Activated CD8-positive, alpha-beta memory T cell treated with anti-CD3 and anti-CD28 coated beads for 4 hours (primary cell): ENCODE measurements at places on chromosomes 2 and 18.

DNA sequence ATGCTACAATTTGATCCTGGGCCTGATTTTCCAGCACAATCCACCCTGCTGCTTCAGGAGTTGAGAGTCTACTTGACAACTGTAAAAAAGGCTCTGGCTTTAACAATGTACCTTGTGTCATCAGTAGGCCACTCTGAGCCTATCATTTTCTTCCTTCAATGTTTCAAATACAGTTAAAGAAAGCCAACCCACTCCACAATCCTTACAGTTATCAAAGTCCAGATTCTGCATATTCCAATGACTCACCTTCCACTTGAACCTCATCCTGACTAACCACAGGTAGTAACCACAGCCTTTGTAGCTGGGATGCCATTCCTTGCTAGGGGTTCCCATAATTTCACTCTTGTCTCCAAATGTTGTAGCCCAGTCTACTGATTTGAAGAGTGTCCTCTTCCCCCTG, 35.5 kb upstream of the AQP4 start:
- no peak for DNase-seq

- DNase-seq, result no peak
Measured at GRCh38 chr2:60337142-60337497, 216.3 kb downstream of the BCL11A start.

- DNase-seq, result no peak
Measured at GRCh38 chr18:34871435-34871834, 161.3 kb downstream of the DTNA start.

DNA sequence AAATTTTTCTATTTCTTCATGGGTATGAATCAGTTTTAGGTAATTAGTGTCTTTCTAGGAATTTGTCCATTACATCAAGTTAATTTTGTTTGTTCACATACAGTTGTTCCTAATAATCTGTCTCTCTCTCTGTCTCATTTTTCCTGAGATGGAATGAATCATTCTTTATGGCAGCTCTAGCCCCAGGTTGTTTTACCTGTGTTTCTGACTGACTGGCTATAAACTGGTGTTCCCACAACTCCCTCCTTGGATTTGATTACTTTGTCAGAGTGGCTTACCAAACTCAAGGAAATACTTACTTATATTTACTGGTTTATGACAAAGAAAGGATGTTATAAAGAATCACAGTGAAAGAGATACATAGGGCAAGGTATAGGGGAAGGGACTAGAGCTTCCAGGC, 15.1 kb downstream of the ADNP2 start:
- no peak for DNase-seq

GRCh38 chr2:172119089-172119488, 16.4 kb upstream of the DLX2 start:
- no peak for DNase-seq

DNA sequence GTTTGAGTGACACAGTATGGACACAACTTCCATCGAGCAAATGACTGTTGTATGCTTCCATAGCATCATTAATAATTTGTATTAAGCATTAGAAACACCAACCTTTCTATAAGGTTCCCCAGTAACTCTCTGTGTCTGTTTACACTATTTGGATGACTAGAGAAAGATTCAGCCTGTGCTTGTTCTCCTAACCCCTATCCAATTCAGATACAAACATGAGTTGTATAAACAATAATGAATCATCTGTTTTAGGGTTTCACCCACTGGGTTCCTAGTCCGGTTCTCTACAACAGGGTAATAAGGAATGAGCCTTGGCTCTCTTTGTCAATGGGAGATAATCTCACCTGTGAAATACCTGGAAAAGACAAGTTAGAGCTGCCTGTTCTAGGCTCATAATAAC, 894.1 kb upstream of the PIK3C3 start:
- no peak for DNase-seq

DNA sequence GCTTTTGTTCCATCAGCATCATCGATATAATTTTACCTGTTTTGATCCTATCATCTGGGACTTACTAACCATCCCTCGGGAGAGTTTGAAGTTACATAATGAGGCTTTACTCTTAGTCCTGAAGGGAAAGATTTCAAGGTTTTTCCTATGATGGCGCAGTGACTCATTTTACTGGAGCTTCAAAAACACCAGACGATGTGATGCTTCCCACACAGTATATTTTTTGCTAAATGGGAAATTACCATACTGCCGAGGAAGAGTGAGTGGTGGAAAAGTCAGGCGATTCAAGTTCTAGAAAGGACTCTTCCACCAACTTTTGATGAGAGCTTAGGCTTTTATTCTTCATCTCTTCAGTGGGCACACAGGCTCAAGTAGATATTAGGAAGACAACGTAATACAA, 44.6 kb upstream of the GCG start:
- no peak for DNase-seq

DNA sequence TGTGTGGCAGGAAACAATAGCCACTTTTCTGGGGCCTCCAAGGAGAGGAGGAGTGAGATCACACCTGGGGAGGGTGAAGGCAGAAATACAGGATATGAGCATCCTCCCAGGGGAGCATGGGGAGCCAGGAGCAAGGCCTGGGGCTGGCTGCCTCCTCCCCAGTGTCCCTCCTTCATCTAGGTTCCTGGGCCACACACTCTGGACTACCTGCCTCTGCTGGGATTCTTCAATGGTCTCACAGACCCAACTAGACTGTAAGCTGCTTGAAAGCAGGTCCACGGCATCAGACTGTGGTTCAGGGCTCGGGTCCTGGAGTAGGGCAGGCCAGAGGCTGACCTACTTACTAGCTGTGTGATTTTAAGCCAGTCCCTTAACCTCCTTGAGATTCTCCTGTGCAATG, 94.0 kb downstream of the MCFD2 start:
- DNase-seq, result no peak

DNA sequence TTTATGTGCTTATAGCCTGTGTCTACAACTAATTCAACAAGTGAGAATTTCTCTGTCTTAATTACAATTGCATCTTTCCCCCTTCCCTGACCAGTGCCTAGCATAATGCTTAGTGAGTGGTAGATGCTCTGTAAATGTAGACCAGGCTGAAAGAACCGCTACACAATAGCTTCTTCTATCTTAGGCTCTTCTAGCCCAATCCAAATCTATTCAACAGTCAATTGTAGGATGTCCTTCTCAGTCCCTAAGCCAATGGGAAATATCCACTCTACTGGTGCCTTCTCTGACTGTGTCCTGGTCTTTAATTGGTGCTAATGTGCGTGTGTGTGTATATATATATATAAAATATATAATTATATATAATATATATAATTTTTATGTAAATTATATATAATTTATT, 34.1 kb upstream of the GCC2 start:
- DNase-seq, result no peak

- no peak for DNase-seq
Measured at GRCh38 chr2:133773854-133774653, 205.8 kb upstream of the NCKAP5 start.

- no peak for DNase-seq
Measured at GRCh38 chr2:19474128-19474527, 115.7 kb upstream of the OSR1 start.

DNA sequence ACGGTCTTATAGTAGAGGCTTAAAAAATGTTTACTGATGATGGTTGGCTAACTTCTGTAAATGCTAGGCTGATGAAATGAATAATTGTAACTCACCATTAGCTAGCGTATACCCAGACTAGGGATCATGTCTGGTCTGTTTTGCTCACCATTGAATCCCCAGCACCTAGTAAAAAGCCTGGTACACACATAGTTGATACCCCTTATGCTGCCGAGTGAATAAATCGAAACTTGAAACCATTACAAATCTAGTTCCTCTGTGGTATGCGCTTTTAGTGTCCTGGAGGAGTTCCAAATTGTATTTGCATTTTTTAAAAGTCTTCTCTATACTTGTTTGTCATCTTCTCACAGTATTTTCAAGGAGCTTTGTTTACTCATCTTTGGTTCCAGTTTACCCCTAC, 1.3 kb downstream of the TAF1B start:
- no peak for DNase-seq

- DNase-seq, result no peak
Measured at GRCh38 chr2:127570282-127571250, 35.1 kb downstream of the MYO7B start.

DNA sequence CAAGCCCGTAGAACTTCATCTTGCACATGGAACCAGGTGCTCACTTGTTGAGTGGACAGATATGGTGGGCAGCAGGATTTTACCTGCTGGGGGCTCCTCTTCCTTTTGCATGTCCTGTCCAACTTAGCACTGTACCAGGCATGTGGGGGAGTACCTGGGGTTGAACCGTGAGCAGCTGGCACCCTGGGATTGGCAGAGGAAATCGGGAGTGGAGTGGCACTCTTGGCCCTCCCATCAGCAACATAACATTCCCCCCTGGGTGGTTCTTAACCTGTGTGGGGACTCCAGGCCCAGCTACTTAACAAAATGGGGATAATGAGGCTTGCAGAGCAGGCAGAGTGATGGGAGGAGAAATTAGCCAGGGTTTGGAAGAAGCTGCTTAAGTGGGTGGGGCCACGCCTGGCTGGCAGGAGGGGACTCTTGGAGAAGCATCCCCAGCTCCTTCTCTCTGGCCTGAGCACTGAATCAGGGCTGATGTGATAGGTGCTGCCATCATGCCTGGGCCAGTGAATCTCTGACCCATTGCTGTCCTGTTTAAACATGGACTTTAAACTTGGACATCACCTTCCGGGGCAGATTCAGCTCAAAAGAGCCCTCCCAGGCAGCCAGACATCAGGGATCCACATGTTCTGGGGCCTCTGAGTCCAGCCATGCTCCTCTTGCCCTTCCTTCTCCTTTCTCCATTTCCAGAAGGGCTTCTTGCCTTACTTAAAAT, 15.5 kb downstream of the FOSL2 start:
- no peak for DNase-seq

DNA sequence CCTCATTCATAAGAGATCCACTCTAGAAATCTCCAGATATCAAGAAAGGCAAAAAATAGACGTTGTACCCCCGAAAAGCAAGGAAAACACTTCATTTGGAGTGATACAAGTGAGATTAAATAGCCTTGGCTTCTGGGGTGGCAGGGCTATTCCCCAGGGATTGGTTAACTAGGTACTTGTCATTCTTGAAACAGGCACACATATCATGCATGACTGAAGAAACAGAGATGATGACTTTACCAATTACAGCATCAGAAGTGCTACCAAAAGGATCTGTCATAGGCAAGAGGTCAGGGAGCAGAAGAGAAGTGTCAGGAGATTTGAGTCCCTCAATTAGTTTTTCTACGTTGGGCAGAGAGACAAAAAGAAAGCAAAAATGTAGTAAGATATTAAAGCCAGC, 45.2 kb upstream of the NFU1 start:
- DNase-seq, result no peak

DNA sequence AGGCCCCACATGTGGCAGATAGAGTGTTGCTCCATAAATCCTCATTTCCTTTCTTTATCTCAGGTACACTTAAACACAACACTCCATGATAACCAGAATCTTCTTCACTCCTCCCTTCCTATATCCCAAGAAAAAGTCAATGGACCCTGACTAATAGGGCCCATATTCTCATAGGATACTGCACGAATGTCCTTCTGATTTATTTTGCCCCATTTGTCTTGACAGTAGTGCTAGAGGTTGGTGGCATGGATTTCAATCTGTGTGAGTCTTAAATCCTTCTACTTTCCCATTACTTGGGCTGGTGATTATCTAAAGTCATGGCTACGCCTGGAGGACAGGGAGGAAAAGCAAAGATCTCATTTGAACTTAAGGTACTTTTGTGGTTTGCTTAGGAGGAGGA, 156.0 kb downstream of the ACOXL start:
- no peak for DNase-seq

DNA sequence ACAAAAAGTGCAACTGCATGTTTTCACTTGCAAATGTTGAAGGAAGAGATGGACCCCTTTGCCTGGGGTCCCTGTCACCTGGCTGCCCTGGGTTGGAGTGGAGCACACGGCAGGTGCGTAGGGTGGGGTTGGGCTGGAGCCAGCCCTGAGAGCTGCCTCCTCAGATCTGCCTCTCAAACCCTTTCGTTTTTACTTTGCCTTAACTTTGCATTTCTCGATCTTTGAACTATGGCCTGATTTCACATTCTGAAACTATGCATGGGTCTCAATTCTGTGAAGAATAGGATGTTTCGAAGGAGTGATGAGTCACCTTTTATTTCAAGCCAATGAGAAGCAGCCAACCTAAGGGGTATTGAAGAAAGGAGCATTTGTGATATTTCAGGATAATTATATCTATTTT, 132.8 kb downstream of the ACOXL start:
- no peak for DNase-seq

DNA sequence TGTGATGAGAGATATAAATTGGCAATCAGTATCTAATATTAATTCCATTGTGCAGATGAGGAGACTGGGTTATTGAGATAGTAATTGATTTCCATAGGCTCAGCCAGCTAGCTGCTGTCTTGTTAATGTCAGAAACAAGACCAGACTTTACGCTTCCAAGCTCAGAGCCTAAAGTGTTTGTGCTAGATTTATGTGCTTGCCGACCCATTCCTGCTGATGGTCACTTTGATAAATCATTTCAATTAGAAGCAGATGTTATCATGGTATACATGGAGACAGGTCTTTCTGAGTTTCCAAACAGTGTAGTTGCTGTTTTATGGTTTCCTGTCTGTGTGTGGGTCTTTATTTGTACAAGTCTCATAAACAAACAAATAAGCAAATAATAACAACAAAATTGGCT, 92.8 kb downstream of the AQP4 start:
- DNase-seq, result no peak

DNA sequence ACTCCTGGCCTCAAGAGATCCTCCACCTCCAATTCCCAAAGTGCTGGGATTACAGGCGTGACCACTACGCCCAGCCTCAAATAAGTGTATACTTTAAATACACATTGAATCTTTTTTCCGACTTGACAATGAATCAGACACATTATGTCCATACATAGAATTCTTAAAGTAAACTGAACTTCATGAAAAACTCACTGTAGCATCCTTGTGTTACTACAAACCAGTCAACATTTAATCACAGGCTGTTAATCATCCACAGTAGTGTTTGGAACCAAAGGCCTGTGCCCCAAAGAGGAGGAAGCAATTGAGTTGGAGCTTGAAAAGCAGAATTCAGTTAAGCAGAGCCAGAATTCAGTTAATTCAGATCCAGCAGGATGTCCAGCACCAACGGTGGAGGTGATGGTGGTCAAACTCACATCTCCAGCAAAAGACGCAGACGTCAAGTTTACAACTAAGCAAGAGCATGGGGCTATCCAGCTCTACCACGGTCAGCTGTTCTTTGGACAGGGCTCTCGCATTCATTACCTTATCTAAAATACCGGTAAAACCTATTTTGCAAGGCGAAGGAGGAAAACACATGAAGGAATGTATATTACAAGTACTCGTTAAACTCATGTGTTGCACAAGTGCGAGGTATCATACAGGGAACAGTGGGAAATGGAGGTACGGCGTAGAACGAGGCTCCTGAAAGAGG, 1.2 kb downstream of the SLC39A6 start:
- DNase-seq, result no peak

- DNase-seq, result no peak
Measured at GRCh38 chr2:3112131-3112530, 265.5 kb downstream of the EIPR1 start.
